ENCODE measurements at places on chromosomes 13 and 19.

DNA sequence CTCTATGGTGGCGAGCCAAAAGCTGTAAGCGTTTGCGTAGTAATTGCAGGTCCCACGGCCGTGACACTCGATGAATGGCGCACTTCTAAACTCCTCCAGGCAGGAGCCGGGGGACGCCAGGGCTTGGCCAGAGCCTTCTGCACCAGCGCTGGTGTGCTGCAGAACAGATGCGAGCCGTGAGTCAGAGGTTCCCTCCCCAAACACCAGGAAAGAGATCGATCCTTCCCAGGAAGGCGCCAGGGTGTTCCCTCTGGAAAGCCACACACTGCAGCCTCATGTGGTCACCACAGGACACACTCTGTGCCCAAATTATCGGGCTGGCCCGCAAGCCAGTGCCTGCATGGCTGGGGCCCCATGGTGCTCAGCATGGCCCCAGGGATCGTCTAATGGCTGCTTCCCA lies 154.6 kb downstream of the COL4A1 start:
- DNase-seq: no peak

DNA sequence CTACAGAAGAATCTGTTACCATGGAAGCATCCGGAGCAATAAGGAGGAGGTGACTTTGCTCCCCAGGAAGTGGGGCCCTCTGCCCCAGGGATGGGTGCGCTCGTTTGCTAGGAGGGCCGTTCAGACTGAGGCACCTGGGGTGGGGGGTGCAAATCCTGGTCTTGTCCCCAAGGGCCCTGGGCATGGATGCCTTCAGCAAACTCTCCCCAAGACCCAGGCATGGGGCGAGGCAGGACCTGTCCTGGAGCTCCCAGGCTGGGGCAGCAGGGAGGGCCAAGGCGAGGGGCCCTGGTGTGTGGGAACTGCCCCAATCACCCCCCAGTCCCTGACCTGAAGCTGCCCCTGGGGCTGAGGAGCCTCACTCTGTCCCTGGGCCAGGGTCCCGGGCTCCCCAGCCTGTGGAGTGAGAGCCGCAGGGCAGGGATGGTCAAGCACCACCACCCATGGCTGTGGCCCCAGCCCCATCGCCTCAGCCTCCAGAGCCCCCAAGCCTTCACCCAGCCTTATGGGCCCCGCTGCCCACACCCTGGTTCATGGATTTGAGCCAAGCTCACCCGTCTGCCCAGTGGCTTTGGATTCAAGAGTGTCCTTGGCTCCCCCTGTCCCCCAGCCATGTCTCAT lies 240.6 kb upstream of the SGCG start:
- DNase-seq: no peak

GRCh38 chr19:37706052-37706605 lies 13.4 kb downstream of the ZNF607 start:
- DNase-seq: no peak

DNA sequence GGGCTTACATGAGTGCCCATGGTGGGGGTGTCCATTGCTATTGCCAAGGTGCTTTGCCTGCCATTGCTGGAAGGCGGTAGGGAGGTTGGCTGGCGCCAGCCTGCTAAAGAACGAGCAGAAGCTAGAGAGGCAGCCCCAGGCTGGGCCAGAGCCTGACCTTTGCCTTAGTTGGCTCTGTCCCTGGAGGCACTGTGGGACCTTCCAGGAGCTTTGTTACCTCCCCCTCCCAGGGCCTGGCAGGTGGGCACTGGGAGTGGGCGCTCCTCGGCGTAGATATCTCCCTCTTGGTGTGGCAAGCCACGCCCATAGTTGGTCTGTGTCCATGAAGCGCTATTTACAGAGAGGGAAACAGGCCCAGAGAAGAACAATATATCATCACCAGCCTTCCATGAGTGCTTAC lies 2.3 kb upstream of the SLC25A42 start:
- no peak for DNase-seq

DNA sequence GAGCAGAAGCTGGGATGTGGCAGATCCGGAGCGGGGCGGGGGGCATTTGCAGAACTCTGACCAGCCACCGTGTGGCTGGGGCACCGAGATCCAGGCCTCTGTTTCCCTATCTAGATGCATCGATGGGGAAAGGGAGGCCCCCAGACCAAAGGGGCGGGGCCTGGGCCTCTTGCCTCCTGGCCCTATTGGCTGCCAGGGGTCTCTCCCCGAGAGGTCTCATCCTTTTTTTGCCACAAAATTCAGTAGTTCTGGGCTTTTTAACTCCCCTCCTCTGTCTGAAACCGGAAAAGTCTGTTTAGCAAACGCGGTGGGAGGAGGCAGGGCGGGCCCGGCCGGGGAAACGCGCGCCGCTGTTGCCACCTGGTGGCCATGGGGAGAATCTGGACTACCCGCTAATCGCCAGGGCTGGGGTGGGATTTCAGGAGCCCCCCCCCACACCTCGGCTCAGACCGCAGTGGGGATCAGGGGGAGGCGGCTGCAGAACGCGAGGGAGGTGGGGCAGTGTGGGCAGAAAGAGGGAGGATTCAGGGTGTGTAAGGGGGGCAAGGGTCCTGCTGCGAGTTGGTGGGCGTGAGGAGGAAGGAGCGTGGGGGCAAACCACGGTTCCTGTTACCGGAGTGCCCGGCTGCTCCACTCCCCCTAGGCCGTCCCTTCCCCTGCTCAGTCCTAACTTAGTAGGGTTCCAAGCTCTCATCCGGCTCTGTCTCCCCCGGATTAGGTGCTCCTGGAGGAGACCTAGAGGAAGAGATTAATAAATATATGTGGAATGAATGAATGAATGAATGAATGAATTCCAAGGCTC lies 28.3 kb downstream of the IL12RB1 start:
- peak; percentile 54 for DNase-seq

DNA sequence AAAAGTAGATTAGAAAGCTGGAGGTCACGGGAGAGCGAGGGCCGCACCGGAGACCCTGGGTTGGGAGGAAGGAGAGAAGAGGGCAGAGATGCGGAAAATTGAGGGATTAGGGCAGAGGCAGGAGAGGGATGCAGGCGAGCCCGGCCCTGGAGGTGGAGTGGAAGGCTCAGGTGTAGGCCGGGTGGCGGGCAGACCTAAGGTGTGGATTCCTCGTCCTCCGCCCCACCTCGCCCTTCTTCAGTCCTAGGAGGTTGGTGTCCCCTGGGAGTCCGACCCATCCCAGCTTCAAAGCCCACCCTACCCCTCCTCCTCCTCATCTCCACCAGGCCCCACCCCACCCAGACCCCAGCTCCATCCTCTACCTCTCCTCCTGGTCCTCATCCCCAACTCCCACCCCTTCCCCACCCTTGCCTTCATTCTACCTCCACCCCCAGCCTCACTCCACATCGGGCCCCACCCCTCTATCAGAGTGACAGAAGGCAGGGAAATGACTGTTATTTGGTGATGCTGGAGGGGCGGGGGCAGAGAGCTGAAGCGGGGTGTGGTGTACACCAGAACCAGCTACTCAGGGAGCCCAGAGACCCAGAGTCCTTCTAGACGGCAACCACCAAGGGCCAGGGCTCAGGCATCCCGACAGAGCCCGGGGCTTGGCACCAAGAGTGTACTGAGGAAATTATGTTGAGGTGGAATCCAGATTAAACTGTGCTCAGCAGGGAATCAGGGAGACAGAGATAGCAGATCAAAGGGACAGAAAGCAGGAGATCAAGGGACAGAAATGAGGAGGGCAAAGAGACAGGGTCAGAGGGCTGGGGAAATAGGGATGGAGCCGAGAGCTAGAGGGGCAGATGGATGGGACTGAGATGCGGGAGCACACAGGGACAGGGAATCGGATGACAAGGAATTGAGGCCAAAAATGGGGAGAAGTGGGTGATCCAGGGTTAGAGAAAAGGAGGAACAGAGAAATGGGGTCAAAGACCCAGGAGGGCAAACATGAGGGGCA lies 6.4 kb downstream of the ERFL start:
- no peak for DNase-seq

DNA sequence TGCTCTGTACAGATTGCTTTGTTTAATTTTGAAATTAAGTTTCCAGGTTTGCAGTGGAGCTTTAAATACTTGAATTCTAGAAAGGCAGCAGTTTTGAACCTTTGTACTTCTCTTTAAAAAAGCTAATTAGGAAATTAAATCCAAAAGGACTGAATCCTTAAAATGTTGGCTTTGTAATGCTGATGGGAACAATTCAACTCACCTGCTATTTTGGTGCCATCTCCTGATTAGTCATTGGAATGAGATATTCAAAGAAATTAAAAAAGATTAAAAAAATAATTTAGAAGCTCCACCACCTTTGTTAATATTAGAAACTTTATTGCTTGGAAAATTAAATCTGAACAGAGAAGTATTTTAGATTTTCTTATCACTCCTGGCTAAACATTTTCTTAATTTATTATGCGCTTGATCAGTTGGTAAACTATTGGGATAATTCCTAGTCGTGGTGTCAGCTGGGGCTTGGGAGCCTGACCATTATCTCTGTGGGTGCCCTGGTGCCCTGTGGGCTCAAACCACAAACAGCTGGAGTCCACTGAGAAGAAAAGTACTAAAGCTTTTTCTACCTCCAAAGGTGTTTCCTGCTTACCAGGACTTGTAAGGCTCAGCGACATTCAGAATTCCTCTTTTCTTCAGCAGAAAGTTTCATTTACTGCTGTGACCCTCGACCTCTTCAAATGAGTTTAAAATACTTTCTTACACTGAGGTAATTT lies 540.4 kb downstream of the DIAPH3 start:
- DNase-seq: no peak

DNA sequence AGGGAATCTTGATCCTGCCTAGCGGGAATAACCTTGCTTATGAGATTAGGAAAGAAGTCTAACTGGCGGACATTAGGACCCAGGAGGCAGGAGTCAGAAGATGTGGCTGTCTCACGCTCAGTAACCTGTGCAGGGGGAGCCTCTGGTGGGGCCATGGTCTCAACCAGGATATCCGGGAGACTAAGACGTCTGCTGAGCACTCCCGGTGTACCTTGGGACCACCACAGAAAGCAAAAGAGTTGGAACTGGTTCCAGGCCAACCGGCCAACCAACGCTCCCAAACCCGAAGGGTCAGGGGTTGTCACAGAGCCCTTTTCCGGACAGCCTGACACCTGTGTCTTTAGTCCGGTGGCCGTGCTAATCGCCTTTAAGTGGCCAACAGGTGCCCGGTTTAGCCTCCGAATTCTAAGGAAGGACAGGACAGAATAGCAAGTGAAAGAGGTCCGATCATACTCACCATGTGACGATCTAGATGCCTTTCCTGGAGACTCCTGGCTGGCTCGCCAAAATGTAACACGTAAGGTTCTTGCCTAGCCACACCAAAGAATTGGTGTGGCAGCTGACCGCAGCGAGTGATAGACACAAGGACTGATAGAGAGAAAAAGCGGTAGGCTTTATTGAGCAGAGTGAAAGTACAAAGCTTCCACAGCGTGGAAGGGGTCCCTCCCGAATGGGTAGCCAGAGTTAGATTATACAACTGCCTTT lies 103.9 kb upstream of the DIAPH3 start:
- peak; percentile 32 for DNase-seq

- no peak for DNase-seq
Measured at GRCh38 chr19:19477705-19478383, 37.5 kb downstream of the TSSK6 start.

DNA sequence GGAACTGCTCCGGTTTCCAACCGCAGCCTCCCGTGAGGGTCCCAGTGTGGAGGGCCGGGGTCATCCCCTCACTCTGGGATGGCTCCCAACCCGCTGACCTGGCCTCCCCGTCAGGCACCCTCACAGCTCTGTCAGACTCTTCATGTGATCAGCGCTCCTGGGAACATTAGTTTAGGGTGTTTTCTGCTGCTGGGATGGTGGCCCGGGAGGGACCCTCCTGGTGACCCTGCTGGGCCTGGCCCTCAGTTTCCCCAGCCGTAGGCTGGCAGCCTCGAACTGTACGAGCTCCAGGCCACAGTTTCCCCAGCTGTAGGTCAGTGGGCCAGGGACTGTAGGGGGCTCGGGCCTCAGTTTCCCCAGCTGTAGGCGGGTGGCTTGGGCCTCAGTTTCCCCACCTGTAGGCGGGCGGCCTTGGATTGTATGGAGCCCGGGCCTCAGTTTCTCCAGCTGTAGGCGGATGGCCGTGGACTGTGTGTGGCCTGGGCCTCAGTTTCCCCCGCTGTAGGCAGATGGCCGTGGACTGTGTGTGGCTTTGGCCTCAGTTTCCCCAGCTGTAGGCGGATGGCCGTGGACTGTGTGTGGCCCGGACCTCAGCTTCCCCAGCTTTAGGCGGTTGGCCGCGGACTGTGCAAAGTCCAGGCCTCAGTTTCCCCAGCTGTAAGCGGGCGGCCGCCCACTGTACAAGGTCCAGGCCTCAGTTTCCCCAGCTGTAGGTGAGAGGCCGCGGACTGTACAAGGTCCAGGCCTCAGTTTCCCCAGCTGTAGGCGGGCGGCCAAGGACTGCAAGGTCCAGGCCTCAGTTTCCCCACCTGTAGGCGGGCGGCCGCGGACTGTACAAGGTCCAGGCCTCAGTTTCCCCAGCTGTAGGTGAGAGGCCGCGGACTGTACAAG lies 1.3 kb upstream of the PTBP1 start:
- no peak for DNase-seq

GRCh38 chr19:3374369-3375112 lies 8.2 kb downstream of the NFIC start:
- DNase-seq: no peak

DNA sequence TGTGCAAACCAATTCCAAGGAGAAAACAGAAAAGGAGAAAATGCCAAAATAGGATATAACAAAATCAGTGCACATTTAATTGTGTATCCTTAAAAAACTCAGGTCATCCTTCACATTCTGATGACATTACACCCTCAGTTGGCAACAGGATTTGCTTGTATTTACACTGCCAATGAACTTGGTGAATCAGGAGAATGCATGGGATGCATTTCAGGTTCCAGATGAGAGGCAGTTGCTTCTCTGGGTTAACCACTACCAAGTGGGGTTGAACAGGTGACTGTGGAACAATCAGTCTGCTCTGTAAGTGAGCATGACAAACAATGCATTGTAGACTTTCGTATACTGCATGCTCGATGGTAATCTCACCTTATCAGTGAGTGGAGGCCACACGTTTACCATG lies 79.1 kb downstream of the STARD13 start:
- DNase-seq: no peak

- DNase-seq: no peak
Measured at GRCh38 chr13:83929157-83929556, 46.9 kb upstream of the SLITRK1 start.

DNA sequence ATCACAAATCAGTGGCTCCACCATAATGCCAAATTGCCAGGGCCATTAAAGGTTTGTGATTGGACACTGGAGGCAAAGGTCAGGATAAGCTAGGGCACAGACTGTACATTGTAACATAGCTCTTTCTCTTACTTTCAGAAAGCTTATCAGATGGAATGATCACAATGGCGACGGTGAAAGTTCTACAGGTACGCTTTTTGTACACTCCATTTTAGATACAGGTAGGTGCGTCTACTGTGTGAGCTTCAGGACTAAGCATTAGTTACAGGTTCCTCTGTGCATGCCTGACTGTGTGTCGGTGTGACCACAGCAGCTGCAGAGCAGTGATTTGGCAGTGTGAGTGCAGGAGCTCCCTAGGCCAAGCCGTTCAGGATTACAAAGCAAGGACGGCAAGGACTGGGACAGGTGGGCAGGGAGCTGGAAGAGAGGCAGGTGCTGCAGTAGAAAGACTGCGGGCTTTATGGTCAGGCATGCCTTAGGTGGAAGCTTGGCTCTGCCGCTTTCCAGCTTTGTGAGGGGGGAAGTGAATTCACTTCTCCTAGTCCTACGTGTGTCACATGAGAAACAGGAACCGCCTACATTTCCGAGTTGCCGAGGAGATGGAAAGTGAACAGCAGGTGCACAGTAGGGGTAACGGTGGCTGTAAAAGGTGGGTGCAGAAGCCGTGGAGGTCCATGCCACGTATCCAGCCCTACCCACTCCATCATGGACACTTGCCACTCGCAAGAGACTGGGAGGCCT lies 49.6 kb downstream of the MRPL57 start:
- no peak for DNase-seq

GRCh38 chr13:73169971-73170370 lies 111.2 kb downstream of the KLF5 start:
- no peak for DNase-seq
